ENCODE measurements at places on chromosomes 16 and 17.

GRCh38 chr17:6023036-6023831, 46.9 kb upstream of the WSCD1 start:
- no peak for DNase-seq

- no peak for DNase-seq
Observed at GRCh38 chr17:55152236-55152635, 112.5 kb upstream of the HLF start.

DNA sequence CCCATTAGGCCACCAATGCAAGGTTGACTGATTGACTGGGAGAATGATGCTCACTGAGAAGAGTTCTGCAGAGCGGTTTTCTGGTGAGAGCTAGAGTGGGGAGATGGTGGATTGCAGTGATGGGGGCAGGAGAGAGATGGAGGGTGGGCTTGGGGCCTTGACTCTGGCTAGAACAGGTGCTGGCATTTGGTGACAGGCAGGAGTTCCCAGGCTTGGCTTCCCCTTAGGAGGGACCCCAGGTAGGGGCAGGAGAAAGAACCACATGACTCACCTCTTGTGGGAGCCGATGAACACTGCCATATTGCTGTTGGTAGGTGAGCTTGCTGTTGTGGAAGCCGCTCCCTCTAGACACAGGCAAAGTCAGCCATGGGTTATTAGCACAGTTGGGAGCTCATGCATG, 8.0 kb downstream of the CD300LB start:
- no peak for DNase-seq

DNA sequence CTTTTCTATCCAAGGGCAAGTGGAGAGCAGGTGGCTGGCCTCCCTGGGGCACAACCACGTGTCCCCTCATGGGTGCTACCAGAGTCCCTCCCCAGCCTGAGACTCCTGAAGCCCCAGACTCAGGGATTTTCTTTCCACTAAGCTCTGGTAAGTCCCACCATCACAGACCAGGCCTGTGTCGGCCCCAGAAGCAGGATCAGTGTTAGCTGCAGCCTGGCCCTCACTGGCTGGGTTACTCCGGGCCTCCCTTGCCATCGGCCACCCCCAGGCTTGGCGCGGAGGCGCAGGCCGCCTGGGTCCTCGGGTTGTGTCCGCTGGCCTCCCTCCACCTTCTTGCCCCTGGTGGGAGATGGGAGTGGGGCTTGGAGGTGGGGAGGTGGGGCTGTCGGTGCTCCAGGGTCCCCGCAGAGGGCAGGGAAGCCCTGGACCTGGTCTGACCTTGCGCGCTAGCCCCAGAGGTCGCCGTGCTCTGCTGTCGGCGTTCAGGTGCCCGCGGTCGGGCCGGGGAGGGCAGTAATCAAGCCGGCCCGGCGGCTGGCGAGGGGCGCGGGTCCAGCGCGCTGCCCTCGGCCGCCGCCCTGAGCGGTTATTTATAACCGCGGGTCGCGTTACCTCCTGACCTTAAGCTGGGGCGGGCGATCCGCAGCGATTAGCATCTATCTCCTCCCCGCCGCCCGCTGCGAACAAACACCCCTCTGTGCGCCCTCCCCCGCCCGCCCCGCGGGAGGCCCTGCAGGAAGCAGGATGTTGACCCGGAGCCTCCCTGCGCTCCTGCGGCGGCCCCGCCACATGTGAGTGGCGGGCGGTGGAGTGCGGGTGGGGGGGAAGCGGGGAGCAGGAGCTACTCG, 78.1 kb upstream of the TOB1 start:
- no peak for DNase-seq

DNA sequence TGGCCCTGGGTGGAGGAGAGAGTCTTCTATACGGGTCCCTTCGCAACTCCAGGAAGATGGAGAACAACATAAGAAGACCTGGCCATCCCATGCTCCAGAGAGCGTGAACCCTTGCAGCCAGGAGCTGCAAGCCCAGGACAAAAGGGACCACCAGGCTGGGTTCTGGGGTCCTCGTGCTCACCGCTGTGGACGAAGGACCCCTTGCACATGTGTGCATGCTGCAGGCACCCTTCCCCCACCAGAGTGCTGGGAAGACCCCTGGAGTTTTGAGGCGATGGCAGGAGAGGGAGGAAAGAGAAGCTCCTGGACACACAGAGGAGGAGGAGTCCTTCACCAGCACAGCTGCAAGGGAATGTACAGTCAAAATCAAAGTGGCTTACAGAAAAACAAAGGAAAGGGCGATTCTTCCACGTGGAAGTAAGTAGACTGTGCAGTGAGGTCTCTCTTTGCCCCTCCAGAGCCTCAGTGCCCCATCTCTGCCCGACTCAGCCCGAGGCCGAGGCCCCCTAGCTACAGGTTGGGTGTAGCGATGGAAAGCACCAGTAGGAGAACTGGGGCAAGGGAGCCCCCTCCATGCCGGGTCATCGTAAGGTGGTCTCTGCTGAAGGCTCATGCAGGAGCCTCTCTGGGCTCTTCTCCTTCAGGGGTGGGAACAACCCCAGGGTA, 51.3 kb downstream of the PIMREG start:
- DNase-seq, result no peak

DNA sequence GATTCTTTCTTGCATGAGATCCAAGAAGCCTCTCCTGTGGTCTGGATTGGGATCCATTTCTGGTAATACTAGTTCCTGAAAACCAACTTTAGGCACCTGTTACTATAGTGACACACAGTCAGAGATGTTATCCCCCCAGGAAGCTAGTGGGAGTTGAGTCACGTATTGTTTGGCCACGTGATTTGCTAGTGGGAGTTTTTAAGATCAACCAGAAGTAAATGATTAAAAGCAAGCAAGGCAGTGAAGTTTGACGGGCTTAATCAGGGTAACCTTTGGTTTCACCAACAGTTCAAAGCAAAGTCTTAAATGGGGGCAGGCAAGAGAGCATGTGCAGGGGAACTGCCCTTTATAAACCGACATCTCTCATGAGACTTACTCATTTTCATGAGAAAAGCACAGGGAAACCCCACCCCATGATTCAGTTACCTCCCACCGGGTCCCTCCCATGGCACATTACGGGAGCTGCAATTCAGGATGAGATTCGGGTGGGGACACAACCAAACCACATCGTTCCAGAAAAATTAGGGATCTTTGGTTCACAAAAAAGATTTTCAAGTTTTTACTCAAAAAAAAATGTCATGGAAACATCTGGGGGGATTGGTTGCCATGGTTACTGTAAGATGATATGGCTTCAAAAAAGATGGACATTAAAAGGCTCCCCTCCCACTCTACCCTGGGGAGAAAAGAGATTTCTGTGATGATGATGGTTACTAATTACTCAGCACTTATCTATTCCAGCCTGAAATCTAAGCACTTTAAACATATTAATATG, 483.1 kb upstream of the ERCC4 start:
- no peak for DNase-seq

DNA sequence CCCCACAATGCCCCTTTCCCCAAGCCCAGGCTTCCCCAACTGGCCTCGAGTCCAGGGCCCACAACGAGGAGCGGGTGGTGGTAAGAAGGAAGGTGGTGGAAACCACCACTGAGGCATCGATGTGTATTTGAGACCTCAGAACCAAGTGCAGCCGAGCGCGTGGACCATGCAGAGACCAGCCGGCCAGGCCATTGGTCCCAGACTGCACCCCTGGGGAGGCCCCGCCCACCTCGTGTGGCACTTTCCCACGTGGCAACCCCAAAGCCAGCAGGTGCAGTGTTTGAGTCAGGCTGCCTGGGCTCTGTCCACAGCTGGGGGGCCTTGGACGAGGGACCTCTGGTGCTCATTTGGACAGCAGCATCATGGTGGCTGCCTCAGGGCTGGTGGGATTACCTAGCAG, 28.1 kb upstream of the BAHCC1 start:
- DNase-seq, result no peak

DNA sequence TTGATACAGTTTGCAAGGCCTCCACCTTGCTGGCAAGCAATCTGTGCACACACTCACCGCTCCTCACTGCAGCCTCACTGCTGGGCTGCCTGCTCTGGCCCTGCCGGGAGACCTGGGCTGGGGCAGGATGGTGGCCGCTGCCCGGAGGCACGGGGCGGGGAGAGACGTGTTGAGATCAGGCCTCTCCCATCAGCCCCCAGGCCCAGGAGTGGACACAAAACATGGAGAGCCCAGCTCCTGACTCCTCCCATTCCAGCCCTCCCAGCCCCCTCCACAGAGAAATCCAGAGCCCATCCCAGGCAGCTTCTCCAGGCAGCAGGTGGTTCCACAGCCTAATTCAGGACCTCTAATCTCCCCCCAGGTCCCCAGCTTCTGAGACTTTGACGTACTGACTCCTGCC, 23.1 kb upstream of the RPL38 start:
- DNase-seq, result no peak

DNA sequence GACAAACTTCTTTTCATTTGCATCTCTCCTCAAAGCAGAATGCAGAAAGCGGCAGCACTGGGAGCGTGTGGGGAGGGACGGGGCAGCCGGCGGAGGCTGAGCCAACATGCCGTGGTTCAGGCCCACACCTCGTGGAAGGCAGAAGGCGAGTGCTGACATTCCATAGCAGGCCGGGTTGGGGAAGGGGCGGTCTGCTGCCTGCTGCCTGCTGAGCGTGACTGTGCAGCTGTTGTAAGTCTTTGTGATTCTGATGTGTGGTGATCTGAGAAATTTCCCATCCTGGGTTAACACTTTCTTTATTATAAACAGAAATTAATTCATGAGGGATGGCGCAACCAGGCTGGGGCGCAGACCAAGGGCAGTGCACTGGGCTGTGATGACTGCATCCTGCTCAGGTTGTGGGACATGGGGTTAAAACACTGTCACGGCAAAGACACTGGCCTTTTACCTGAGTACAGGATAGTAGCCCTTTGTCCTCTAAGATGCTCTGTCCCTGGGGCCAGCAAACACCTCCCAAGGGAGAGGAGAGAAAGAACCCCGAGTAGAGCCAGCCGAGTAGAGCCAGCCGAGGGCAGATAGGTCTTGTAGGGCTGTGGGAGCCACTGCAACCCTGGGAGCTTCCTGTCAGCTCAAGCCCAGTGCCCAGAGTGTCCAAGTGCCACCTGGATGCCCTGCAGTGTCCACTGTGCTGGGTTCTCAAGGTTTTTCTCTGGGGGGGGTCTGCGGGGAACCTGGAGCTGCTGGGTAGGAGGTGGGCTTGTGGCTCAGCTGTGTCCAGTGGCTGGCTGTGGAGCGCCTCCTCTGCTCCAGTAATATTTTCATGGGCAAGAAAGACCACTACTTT, 8.8 kb upstream of the DNASE1 start:
- DNase-seq, result no peak

DNA sequence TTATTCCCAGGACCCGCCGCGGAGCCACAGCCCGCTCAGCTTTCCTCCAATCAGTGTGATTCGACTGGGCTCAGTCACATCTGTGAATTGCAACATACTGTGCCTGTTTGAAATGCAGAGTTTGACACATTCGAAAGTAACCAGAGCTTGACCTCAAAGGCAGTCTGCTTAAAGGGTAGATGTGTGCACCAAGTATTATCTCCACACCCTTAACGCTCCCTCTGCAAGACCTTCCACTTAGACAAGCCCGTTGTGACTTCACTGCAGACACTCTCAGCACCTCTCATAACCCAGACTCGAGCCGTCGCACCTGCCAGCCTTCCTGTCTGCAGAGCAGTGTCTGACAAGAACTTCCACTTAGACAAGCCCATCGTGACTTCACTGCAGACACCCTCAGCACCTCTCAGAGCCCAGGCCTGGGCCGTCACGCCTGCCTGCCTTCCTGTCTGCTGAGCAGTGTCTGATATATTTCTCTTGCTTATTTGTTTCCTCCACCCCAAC, 3.7 kb downstream of the KLHDC4 start:
- no peak for DNase-seq

- DNase-seq, result no peak
Observed at GRCh38 chr16:10992797-10993196, 48.4 kb downstream of the CLEC16A start.

DNA sequence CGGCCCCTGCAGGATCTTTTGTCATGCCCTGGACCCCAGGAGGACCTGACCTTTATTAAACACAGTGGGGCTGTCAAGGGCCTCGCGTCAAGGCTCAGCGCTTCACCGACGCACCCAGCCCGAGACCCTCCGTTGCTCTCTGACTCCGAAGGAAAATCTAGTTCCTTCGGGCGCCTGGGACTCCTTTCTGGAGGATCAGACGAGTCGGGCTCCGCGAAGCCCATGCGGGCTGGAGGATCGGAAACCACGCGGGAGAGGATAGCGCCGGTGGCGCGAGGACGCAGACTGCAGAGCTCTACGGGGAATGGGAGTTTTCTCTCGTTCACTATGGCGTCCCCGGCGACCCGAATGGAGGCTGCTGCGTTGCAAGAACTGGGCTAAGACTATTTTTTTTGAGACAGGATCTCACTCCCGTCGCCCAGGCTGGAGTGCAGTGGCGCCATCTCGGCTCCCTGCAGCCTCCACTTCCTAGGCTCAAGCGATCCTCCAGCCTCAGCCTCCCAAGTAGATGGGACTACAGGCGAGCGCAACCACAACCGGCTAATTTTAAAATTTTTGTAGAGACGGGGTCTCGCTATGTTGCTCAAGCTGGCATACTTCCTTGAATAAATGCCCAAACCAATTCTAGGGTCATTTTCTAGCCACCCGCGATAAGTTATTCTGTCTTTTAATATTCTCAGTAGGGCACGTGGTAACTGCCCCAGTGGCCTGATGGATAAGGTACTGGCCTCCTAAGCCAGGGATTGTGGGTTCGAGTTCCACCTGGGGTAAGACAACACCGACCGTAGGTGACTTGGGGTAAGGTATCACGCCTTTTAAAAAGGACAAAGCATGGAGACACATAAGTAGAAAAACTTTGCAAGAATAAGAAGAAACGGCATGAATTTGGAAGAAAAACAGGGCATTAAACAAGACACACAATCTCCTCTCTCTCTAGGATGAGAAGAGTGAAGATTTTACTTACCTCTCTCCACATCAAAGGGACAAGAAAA, 5.5 kb downstream of the OR1F1 start:
- DNase-seq, result no peak

- DNase-seq, result no peak
Observed at GRCh38 chr17:48676963-48677558, 45.3 kb downstream of the PRAC1 start.

- DNase-seq, result peak; percentile 17
Observed at GRCh38 chr17:79842656-79843473, 3.6 kb upstream of the CBX4 start.

DNA sequence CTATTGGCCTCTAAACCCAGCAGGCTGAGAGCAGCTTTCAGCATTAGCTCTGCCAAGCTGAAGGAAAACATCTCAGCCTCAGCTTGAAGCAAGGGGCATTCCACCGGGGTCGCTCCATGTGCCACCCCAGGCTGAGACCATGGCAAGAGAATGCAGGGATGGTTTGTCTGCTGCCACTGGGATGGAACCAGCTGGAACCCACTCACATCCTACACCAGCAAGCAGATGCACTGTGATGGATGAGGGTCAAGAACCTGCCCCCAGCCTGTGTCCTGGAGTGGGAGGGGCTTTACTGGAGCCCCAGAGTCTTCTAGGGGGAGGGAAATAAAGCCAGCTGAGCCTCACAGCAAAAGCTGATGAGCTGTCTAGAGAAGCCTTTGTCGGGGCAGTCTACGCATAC, 51.9 kb downstream of the C16orf95 start:
- DNase-seq, result no peak

DNA sequence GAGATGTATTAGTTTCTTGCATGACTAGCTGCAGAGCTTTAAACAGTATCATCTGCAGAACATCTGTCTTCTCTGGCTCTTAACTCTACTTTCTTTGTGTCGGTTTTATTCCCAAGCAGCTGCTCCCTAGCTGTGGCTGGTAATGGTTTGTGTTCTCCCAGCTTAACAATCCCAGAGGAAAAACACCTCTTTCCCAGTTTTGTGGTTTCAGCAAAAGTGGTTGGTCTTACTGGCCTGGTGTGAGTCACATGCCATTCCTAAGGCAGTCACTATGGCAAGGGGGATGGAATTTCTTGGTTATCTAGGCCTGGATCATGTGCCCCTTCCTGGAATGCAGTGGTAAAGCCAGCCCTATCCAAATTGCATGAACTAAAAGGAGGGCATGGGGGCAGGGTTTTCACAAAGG, 27.5 kb downstream of the OMG start:
- DNase-seq, result no peak
